ENCODE measurements at places on chromosomes 7 and 10.

GRCh38 chr10:17427666-17428350 lies 26.6 kb downstream of the ST8SIA6 start:
- DNase-seq = peak; percentile 13

GRCh38 chr10:62305813-62306212 lies 37.2 kb upstream of the RTKN2 start:
- DNase-seq = no peak

DNA sequence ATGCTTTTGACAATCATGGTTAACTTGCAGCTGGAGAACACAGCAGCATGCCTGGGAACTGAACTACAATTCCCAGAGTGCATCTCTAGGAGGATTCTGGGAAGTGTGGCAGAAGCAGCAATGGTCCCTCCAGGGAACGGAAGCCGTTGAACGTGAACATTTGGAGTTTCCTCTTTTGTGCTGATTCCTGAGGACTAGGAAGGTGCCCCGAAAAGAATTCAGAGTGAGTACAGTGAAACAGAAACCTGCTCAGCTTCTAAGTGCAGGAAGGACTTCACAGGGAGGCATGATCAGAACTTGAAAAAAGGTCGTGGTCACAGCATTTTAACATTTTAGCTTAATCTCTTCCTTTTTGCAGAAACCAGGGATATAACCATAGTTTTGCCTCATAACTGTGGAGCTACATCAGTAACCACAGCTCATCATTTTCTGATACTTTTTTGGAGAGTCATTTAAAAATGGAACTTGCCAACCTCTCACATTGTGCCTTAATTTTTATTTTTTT lies at the start of gene NUDT13:
TSS of gene NUDT13 (plus strand) at position 111 of the 505 bp plus-strand sequence. CDS start 3,911 bp downstream, outside the sequence.
- peak; percentile 70 for DNase-seq

DNA sequence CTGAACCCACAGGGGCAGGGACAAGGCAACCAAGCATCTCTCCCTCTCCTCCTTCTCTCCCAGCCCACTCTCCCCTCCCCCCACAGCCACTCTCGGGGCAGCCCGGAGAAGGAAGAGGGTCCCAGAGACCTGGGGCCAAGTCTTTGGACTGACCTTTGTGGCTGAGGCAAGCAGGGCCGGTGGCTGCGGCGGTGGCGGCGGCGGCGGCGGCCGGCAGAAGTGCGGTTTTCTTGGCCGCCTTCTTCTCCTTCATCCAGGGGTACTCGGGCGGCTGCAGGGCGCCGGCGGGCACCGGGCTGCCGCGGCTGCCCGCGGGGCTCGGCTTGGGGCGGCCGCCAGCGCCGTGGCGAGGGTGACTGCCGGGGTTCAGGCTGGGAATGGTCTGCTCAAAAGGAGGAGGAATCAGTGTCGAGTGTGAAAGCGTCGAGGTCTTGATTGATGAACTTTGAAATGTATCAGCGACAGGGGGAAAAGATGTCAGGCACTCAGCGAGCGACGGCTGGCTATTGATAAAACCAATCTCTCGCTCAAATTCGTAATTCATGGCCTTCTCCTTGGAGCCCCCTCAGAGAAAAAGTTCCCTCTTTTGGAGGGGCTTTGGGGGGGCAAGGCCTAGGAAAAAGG lies 414 bp downstream of the HOXA2 start:
- DNase-seq = no peak

Data from CD4-positive, alpha-beta T cell treated with Interleukin-4 for 4 hours (primary cell).